Heart left ventricle (tissue), 16 donors: ENCODE measurements at places on chromosomes 6 and 20.
A peak's percentile ranks its signal among the peaks of the same experiment; 100 is the strongest.

GRCh38 chr6:87826424-87826823 lies 124.4 kb upstream of the AKIRIN2 start:
- no peak for DNase-seq

- DNase-seq = peak; percentile 34
Measured at GRCh38 chr6:170082067-170082466, 208.8 kb downstream of the DLL1 start.

DNA sequence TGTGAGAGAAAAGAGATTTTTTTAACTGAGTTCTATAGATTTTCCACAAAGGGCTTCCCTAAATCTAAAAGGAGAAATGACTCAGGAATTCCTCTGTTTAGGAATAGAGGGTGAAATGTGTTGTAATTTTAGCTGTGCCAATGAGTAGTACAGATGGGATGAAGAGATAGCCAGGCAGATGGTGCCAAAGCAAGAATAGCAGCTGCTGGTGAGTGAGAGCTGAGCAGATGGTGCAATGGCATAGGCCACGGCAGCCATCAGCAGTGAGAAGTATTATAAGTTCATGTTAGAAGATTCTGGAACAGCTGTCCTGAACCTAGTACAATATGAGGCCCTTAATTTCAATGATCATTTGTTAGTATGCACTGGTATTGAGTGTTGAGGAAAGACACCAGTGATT lies 40.2 kb upstream of the CRISP1 start:
- DNase-seq = peak; percentile 29

GRCh38 chr6:160690458-160690857 lies 11.6 kb upstream of the PLG start:
- no peak for DNase-seq

- no peak for DNase-seq
Measured at GRCh38 chr20:5779071-5779900, 29.1 kb downstream of the SHLD1 start.
